ENCODE measurements at places on chromosomes 3 and 15.
A peak's percentile ranks its signal among the peaks of the same experiment; 100 is the strongest.

GRCh38 chr15:79849789-79850188 lies 47.0 kb downstream of the MTHFS start:
- no peak for DNase-seq

GRCh38 chr3:54836871-54837270 lies 91.0 kb downstream of the LRTM1 start:
- DNase-seq, result no peak

DNA sequence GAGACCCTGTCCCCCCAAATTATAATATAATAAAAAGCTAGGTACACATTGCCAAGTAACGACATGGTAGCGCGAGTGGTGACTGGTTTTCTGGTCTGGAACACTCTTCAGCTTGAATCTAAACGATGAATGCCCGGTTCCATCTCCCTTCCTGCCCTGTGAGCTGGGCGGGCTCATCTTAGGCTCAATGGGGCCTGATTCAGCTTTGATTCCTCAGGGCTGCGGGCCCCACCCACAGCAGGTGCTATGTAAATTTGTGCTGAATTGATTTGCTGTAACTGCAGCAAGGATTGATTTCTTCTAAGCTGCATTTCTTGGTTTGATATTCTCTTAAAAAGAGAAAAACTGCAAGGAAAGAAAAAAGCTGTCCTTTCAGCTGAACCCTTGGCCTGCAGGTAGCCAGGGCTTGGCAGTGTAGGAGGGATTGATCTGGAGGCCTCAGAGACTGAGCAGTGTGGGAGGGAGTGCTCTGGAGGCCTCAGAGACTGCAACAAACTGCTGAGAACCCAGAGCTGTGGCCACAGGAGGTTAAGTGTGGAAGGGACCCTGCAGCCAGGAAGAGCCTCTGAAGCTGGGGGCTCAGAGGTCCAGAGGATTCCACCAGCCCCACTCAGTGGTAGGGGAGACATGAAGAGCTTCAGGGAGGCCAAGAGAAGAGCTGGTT lies 231.6 kb downstream of the XXYLT1 start:
- DNase-seq, result no peak

- no peak for DNase-seq
Observed at GRCh38 chr3:117836296-117836695, 1126.7 kb downstream of the TUSC7 start.

DNA sequence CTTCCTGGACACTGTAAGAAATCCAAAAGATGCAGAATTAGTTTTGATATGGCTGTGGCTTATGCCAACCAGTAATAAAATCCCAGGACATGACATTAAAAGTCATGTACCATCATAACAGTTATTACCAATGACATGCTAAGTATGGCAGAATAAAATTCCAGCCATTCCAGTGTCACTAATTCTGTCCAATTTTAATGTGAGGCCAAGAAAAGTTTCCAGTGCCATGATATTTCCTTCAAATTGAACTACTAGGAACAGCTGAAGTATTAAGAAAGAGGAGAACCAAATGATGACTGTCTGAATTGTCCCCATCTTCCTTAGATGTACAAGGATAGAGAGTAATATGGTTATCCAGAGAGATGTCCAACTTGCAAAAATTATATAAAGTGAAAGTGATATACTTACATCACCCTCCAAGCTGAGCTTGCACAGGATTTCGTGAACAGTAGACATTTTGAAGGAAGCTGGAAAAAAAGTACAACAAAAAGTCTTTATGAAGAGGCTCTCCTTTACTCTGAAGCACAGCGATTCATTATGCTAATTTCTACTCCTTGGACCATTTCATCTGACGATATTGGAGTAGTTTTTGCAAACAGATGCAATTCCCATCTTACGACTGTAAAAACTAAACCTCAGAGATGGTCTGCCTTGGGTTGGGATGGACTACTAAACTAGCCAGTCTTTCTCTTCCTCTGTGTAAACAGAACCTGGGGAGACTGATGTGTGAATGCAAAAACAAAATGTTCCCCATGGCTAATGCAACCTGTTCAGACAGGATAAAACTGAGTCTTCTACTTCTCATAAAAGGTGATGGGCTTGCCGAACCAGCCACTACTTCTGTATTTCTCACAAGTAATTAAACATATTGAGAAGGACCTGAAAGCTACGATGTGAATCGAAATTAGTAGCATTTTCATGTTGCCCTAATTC lies 11.9 kb downstream of the ANXA2 start:
- DNase-seq, result no peak

DNA sequence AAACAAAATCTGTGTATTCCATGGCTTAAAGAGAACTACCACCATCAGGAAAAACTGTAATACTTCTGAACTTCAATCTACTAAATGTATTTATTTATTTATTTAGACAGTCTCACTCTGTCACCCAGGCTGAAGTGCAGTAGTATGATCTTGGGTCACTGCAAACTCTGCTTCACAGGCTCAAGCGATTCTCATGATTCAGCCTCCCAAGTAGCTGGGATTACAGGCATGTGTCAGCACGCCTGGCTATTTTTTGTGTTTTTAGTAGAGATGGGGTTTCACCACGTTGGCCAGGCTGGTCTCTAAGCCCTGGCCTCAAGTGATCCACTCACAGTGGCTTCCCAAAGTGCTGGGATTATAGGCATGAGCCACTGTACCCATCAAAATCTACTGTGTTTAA lies 202.3 kb upstream of the POU1F1 start:
- no peak for DNase-seq

GRCh38 chr15:60585743-60586708 lies 107.1 kb upstream of the ICE2 start:
- DNase-seq, result peak; percentile 72

DNA sequence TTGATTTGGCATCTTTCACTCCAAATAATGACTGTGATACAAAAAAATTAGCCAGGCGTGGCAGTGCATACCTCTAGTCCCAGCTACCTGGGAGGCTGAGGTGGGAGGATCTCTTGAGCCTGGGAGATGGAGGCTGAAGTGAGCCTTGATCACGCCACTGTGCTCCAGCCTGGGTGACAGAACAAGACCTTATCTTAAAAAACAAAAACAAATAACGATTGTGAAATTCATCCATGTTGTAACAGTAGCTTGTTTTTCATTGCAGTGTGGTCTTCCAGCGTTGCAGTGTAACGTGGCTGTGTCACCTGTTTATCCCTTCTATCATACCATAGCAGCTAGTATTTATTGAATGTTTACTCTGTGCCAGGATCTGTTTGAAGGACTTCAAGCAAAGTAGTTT lies 120.9 kb downstream of the ITPR1 start:
- DNase-seq, result no peak

DNA sequence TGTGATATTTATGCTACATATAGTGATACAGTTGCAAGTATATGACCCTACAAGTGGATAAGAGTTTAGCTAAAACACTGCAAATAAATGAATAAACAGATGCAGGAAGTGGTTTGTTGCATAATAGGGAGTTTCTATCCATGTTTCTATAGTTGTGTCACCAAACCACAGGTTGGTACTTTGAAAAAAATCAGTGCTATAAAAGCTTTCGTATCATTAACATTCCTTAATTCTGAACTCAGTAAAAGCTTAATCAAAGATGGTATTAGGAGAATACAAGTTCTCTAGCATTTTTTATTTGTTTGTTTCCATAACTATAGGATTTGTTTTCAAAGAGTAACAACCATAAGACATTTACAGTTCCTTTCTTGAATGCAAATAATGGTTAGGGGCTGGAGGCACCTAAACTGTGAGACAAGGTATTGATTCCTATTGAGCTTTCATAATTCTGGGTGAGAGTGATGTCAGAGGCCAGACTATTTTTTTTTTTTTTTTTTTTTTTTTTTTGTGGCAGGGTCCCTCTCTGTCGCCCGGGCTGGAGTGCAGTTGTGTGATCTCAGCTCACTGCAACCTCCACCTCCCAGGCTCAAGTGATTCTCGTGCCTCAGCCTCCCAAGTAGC lies 29.6 kb downstream of the CPOX start:
- DNase-seq, result no peak

DNA sequence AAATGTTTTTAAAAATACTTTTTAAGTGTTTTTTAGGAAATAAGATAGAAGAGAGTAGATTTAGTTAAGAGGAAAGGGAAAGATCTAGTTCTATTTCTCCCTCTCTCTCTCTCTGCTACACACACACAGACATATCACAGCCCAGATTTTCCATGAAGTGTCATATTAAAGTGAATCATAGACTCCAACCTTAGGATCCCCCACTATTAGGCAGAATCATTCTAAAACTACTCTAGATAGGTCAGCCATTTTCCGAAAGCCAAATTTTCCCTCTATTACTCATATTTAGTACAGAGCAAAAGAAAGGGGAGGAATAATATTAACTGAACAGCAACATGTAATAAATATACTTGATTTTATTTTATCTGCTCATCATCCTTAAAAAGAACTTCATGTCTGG lies 45.1 kb upstream of the RSL24D1 start:
- DNase-seq, result no peak

- DNase-seq, result no peak
Observed at GRCh38 chr15:88090481-88091011, 166.0 kb downstream of the NTRK3 start.

DNA sequence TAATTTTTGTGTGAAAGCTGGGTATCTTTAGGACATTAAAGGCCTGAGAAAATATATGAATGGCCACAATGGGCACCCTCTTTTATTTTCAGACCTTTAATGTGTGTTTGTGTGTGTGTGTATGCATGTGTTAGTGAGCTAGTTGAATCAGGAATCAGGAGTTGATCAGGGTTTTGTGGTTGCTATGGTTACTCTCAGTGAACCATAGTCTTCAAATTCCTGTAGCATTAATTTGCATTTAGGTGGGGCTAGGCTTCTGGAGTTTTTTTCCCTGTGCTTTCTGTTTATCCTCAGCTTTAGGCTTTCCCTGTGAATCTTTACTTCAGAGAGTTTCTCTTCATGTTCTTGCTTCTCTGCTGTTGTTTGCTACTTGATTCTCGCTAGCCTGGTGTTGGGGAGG lies 122.0 kb upstream of the ONECUT1 start:
- no peak for DNase-seq

- DNase-seq, result no peak
Observed at GRCh38 chr3:156353563-156353962, 201.4 kb downstream of the SSR3 start.
